Tibial artery (tissue), 4 donors: ENCODE measurements at places on chromosomes 4 and X.

DNA sequence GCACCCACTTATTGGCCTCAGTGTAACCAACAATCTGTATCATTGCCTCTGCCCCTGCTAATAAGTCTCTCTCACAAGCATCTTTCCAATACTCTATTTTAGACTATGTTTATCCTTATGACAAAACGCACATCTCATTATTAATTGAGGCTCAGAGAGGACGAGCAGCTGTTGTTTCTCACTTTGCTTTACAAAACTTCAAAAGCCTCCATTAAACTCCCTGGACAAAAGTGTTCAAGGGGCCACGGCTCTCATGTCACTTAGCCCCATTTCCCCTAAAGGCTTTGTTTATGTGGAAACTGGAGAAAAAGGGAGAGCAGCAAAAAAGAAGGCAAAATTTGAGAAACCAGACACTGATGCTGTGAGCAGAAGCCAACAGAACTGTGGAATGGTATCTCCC is 180.0 kb upstream of the LNX1 start:
- no peak for DNase-seq
- no peaks in the 10 kb centered on the region for H3K4me1 ChIP-seq
- H3K36me3 ChIP-seq = no peaks in the 10 kb centered on the region
- no peak overlapping the region for H3K27ac ChIP-seq
- H3K4me3 ChIP-seq = no peak overlapping the region
- no peaks in the 10 kb centered on the region for H3K27me3 ChIP-seq

- no peaks in the 10 kb centered on the region for H3K36me3 ChIP-seq
- DNase-seq = no peak
Observed at GRCh38 chrX:74506317-74507115, 85.2 kb downstream of the SLC16A2 start.

GRCh38 chr4:98741952-98742351 is 83.5 kb upstream of the TSPAN5 start:
- DNase-seq = no peak
- H3K36me3 ChIP-seq = no peaks in the 10 kb centered on the region
- no peaks in the 10 kb centered on the region for H3K27me3 ChIP-seq
- no peaks in the 10 kb centered on the region for H3K4me1 ChIP-seq
- H3K4me3 ChIP-seq = no peak overlapping the region

DNA sequence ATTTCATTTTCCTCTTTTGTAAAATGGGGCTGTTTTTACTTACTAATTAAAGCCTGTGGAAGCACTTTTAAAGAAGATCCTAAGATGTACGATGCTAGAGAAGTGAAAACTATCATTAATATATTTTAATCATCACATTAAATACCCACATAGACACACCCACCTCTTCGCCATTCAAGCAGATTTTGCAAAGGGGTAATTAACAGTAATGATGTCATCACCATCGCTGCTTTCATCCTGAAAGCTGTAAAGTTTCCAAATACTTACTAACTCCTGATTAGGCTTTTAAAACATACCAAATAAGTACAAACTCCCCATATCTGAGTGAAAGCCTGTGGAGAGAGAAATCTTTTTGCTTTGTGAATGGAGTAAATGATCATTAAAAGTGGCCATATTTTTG is 17.6 kb upstream of the NYX start:
- H3K27ac ChIP-seq = no peak overlapping the region
- no peaks in the 10 kb centered on the region for H3K36me3 ChIP-seq
- H3K27me3 ChIP-seq = no peaks in the 10 kb centered on the region
- H3K4me1 ChIP-seq = no peaks in the 10 kb centered on the region
- H3K4me3 ChIP-seq = no peak overlapping the region

DNA sequence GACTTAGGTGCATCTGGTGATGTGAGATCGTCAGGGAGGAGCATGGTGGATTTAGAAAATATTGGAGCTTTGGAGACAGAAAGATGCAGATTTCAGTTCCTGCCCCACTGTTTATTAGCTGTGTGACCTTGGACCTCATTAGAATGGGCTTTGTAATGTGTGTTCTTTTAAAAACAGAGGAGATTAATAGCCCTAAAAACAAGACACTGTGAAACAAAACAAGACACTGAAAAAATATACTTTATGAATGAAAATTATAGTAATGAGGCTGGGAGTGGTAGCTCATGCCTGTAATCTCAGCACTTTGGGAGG is 79.5 kb downstream of the EVC start:
- no peak overlapping the region for H3K4me3 ChIP-seq
- no peak overlapping the region for H3K27ac ChIP-seq
- peaks cover 15% of the 10 kb centered on the region for H3K36me3 ChIP-seq
- no peak for DNase-seq

DNA sequence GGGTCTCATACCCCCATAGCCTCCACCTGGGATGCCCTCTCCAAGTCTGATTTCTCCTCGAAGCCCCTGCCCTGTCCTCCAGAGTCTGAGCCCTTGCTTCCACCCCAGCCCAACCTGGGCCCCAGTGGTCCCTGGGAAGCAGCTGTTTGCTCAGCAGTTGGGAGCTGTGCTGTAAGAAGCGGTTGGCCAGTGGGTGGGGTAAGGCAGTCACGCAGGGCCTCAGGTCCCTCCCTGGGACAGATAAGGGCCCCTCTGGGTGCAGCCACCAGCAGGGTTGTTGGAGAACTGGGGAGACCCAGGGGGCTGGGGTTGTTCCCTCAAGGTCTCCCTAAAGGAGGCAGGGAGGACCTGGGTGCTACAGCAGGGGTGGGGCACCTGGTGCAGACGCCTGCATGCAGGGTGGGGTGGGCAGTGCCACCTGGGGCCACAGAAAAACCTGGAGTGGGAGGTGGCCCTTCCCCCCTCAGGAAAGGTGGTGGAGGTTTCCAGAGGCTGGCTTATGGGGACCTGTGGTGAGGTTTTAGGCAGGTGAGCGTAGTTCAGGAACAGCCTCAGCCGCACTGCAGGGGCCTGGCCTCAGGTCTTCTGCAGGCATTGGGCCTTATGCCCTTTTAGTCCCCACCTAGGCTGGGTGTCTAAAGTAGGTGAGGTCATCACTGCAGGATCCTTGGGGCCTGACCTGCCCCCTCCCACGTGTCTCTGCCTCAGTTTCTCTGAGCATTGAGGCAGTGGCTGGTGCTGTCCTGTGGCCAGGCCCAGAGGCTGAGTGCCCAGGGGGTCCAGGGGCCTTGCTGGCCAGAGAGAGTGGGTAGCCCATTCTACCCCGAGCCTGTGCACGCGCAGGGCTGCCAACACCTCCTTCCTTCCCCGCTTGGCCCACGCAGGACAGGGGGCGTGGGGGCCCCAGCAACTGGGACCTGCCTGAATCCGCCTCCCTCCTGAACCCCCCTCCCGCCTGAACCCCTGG is 3.1 kb upstream of the SLC26A1 start:
- H3K27ac ChIP-seq = no peak overlapping the region
- no peak for DNase-seq
- H3K27me3 ChIP-seq = no peaks in the 10 kb centered on the region
- no peaks in the 10 kb centered on the region for H3K36me3 ChIP-seq

GRCh38 chr4:76706581-76706980 is 191.4 kb downstream of the SOWAHB start:
- H3K36me3 ChIP-seq = peaks cover 11% of the 10 kb centered on the region
- no peak for DNase-seq
- no peaks in the 10 kb centered on the region for H3K27me3 ChIP-seq
- no peak overlapping the region for H3K4me3 ChIP-seq
- H3K4me1 ChIP-seq = peaks cover 57% of the 10 kb centered on the region

- H3K27ac ChIP-seq = no peak overlapping the region
- DNase-seq = no peak
- H3K4me1 ChIP-seq = peaks cover 11% of the 10 kb centered on the region
- no peak overlapping the region for H3K4me3 ChIP-seq
- H3K27me3 ChIP-seq = no peaks in the 10 kb centered on the region
Observed at GRCh38 chrX:115058276-115058675, 40.9 kb upstream of the IL13RA2 start.

DNA sequence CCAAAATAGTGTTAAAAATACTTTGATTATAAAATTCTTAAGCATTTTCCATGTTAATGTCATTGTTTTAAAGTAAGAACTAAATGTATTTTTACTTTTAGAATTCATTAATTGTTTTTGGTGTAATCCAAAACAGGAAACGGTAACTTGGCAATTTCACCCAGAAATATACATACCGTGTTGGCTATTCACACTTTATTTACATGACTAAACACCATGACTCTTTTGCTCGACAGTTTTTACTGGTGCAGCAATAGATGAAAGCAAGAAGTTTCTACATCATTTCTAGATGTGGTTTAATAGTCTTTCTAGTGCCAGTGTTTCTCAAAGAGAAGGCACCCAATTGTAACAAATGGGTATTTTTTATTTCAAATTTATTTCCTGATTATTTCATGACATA is 25.6 kb upstream of the MAGEA1 start:
- no peaks in the 10 kb centered on the region for H3K36me3 ChIP-seq
- no peak overlapping the region for H3K27ac ChIP-seq
- no peaks in the 10 kb centered on the region for H3K4me1 ChIP-seq
- no peak overlapping the region for H3K4me3 ChIP-seq
- H3K27me3 ChIP-seq = no peaks in the 10 kb centered on the region

DNA sequence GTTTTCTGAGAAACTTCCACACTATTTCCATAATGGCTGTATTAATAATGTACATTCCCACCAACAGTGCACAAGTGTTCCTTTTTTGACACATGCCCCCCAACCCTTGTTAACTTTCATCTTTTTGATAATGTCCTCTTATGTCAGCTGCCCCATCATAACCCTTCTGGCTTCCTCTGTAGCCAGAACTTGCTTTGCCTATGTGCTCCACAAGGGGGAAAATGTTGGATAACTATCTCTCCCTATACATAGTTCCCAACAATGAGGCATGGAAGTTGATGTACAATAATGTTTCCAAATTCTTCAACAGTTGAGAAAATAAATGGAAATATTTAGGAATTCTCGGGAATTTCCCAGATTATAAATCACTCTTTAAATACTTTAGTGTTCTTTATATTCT is 142.9 kb downstream of the ASB9 start:
- no peaks in the 10 kb centered on the region for H3K36me3 ChIP-seq
- H3K4me1 ChIP-seq = no peaks in the 10 kb centered on the region
- no peak overlapping the region for H3K27ac ChIP-seq
- no peaks in the 10 kb centered on the region for H3K27me3 ChIP-seq
- no peak overlapping the region for H3K4me3 ChIP-seq

DNA sequence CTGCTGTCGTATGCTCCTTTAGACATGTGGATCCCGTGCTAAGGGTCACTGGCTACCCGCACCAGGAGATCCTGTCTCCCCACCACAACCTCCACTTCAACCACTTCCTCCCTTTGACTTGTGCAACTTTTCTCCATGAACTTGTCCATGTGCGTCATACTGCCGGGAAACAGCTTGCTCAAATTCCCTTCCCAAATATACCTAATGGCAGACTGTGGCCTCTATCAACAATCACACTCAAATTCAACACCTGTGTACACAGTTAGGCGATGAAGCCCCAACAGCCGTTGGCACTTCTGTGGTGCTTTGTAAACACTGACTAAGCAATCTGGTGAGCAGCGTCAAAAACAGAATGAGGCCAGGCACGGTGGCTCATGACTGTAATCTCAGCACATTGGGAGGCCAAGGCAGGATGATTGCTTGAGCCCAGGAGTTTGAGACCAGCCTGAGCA is 49.5 kb downstream of the CD99L2 start:
- H3K36me3 ChIP-seq = no peaks in the 10 kb centered on the region
- no peak overlapping the region for H3K4me3 ChIP-seq
- no peaks in the 10 kb centered on the region for H3K27me3 ChIP-seq
- H3K4me1 ChIP-seq = no peaks in the 10 kb centered on the region

GRCh38 chr4:21735866-21736265 is 212.7 kb downstream of the KCNIP4 start:
- no peak overlapping the region for H3K27ac ChIP-seq
- DNase-seq = no peak
- H3K36me3 ChIP-seq = no peaks in the 10 kb centered on the region
- H3K27me3 ChIP-seq = no peaks in the 10 kb centered on the region
- H3K4me3 ChIP-seq = no peak overlapping the region

DNA sequence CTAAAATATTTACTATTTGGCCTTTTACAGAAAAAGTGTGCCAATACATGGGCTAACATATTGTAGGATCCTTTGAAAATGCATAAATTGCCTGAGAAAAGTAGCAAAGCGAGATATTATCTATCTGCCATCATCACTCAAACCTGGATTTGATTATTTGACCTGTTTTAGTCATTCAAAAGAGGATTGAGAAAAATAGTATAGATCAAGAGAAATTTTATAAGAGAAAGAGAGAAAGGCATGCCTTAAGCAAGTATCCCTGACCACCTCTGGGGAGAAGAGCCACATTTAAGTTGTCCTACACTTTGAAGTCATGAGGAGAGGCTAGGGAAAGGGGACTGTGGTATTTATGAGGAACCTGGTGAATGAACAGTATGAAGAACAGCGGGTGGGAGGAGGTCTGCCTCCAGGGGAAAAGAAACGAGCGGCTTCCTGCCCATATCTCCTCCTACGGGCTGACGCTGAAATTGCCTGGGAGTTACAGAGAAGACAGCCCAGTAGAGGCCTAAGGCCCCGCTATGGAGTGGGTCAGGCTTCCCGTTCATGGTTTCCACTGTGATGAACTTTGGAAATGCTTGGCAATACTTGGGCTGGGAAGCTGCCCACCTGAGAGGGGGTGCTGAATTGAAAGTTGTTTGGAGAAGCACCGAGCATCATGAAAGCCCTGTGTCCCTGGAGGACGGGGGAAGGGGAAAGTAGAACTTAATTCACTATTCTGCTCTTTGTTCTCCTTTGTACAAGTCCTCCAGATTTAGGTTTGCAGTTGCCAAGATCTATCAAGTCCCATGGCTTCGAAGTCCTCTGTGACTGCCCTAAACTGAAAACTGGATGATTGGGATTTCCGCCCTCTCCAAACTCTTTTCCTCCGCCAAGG is 106.9 kb upstream of the ACSL4 start:
- no peaks in the 10 kb centered on the region for H3K36me3 ChIP-seq
- no peak overlapping the region for H3K27ac ChIP-seq
- no peak overlapping the region for H3K4me3 ChIP-seq
- no peaks in the 10 kb centered on the region for H3K27me3 ChIP-seq
- DNase-seq = peak; percentile 58

DNA sequence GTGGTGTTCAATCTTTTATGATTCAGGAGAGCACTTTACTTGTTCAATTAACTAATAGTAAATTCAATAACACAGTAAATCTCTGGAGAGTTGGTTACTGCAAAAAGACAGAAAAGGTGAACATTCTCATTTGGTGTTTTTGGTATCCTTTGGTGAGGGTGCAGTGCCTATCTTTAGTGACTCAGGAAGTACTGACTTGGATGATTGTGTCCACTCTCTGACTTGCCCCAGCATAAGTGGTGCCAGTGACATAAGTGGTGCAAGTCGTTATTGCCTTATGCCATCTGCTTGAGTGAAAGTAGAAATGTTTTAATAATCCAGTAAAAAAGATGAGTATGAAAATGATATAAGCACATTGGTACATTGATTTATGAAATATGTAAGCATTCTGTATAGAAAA is 27.0 kb downstream of the GUCY1B1 start:
- no peaks in the 10 kb centered on the region for H3K27me3 ChIP-seq
- no peak overlapping the region for H3K27ac ChIP-seq
- peaks cover 6% of the 10 kb centered on the region for H3K4me1 ChIP-seq
- H3K36me3 ChIP-seq = peaks cover 2% of the 10 kb centered on the region
- DNase-seq = no peak

DNA sequence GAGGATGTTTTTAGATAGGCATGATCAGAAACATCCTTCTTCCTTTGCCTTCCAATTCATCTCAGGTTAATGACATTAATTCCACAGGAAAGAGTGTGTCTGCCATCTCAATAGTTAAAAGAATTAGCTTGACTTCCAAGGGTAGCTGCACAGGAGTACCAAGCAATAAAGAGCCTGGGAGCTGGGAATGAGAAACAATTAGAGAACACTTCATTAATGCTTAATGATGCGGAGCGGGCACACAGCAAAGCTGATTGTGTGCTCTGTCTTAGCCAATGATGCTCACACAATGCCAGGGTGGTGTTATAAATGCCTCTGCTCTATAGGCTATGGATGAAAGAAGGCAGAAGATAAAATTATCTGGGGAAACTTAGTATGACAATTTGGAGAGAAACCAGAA is 1052.5 kb upstream of the LCORL start:
- no peak overlapping the region for H3K27ac ChIP-seq
- no peak overlapping the region for H3K4me3 ChIP-seq
- DNase-seq = no peak
- H3K27me3 ChIP-seq = no peaks in the 10 kb centered on the region
- no peaks in the 10 kb centered on the region for H3K36me3 ChIP-seq
